ENCODE measurements at places on chromosomes 4 and X. TPM values are rescaled to one million over a fixed set of nuclear protein-coding genes. Genes with fewer than 3 reads are reported as not detected.

DNA sequence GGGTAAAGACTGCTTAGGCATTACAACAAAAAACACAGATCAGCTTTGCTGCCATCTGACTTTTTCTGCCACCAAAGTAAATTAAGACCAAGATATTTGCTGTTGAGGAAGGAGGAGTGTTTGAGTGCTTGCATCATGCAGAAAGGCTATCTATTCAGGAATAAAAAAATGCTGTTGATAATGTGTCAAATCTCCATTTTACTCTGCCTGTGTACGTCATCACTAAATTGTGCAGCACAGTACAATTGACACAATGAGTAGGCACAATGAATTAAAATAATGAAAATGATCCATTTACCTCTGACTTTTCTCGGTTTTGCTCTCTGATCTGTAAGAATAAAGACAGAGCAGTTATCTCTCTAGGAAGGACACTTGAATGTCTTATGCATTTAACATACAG lies 56.3 kb downstream of the NKX6-1 start:
- no peak overlapping the region for H3K4me3 ChIP-seq
- no peak overlapping the region for H3K27ac ChIP-seq

- H3K4me1 ChIP-seq: no peaks in the 10 kb centered on the region
- H3K4me3 ChIP-seq: no peak overlapping the region
- peaks cover 2% of the 10 kb centered on the region for H3K36me3 ChIP-seq
- no peak overlapping the region for H3K27ac ChIP-seq
Observed at GRCh38 chr4:966266-967112, 6.9 kb downstream of the DGKQ start.

DNA sequence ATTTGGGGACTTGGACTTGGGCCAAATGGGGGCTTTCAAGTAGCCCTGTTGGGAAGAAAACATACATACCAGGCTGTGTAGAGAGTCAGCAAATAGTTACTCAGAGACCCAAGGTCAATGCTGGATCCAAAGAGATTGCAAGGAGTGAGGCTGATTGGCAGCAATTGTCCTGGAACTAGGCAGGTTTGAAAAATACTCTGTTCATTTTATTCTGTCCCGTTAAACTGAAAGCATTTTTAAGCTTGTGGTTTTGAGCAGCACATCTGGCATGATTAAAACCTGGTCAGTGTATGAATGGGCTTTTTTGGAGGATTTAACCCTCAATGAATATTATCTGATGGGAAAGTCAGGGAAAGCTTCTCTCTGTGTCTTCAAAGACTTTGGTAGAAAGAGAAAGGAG lies 294.3 kb upstream of the BOD1L1 start:
- H3K4me3 ChIP-seq: no peak overlapping the region
- H3K27me3 ChIP-seq: peaks cover 3% of the 10 kb centered on the region
- H3K36me3 ChIP-seq: no peaks in the 10 kb centered on the region
- H3K4me1 ChIP-seq: peaks cover 5% of the 10 kb centered on the region

PASD1 gene
- total RNA-seq: not detected

PCDH18 gene
- 112 TPM for total RNA-seq

Measured in mesothelial cell of epicardium (in vitro differentiated cells).